ENCODE measurements at places on chromosomes 6 and 20.

GRCh38 chr20:53760025-53760441, 166.4 kb upstream of the ZNF217 start:
- DNase-seq = no peak

DNA sequence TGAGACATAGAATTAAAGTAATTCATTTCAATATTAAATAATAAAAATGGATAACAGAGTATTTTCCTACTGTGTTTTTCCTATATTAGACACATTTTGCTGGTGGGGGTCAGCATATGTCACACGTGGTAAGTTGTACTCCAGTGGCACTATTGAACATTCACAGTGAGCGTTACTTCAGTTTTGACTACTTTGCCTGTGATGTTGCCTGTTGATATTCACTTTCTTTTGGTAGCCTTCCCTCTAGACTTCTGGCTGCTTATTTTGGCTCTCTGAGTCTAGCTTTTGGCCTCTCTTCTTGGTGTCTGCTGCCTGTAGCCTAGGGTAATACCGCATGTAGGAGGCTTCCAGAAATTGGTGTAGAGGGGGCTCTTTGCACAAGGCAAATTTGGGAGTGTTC, 64.4 kb upstream of the TFB1M start:
- no peak for DNase-seq

GRCh38 chr20:51021067-51022025, 1.6 kb downstream of the KCNG1 start:
- no peak for DNase-seq

DNA sequence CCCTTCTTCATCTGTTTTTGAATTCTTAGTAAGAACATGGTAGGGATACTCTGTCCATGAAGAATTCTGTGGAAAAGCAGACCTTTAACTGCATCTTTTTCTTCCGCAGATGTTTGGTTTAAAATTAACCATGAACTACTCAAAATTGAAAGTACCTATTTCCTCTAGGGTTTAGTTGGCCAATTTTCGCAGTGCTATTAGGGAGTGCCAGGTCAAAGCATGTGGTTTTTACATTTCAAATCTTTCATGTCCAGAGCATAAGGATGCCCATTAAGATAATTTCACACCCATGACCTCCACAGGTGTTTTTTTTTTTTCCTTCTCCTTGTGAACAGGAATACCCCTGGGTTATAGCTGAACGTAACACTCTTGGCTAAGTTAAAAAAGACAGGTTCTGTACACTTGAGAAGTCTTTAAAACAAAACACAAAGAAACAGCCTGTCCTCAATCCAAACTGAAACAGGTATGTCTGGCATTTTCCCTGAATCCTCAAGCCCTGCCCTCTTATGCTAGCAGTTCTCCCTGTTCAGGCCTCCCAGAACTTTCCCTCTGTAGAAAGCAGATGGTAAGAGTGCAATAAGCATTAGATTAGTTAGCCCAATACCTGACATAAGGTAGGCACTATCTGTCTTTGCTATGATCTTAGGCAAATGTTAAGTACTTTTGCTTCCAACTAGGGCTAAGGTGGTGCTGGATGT, 67.1 kb downstream of the ELOVL5 start:
- DNase-seq = no peak

- no peak for DNase-seq
Measured at GRCh38 chr6:20658516-20658915, 124.3 kb downstream of the CDKAL1 start.

GRCh38 chr6:163956571-163957407, 542.3 kb downstream of the QKI start:
- peak; percentile 83 for DNase-seq

DNA sequence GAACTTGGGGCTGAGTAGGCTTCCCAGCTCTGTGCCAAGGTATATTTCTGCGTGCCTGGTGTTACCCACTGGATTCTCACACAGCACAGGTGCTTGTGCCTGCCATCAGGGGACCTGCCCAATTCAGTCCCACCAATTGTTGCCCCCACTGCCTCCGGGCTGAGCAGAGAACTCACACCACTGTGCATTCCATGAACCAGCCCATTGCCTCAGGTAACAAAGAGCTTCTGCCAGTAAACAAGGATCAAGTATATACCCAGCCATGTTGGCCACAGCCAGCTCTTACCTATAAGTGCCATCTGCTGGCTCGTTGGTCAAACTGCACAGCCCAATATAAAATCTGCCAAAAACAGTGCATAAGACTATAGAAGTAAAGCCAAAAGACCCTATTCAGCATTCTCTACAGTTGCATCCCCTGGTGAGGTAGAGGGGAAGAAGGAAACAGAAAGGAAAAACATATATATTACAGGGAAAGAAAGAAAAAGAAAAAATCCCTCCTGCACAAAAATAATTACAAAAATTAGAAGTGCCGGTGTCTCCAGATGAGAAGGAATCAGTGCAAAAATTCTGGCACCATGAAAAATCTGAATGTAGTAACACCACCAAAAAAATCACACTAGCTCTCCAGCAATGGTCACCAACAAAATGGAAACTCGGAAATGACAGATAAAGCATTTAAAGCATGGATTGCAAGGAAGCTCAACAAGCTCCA, 241.4 kb downstream of the IBTK start:
- DNase-seq = peak; percentile 17

DNA sequence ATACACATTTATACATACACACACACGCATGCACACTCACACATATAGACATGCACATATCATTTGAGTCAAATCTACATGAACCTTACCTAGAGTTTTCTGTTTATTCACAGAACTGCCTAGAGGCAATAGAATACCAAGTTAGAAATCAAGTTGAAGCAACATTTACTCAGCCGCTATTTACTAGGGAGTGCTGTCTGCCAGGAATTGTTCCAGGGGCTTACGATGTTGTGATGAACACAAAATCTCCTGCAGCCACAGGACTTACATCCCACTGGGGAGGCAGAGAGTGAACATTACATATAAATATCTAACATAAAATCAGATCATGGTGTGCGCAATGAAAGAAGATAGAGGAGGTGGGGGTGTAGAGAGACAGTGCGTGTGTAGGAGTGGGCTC, 80.4 kb downstream of the GCLC start:
- DNase-seq = no peak

- no peak for DNase-seq
Measured at GRCh38 chr20:63308218-63308911, 15.4 kb downstream of the COL20A1 start.

DNA sequence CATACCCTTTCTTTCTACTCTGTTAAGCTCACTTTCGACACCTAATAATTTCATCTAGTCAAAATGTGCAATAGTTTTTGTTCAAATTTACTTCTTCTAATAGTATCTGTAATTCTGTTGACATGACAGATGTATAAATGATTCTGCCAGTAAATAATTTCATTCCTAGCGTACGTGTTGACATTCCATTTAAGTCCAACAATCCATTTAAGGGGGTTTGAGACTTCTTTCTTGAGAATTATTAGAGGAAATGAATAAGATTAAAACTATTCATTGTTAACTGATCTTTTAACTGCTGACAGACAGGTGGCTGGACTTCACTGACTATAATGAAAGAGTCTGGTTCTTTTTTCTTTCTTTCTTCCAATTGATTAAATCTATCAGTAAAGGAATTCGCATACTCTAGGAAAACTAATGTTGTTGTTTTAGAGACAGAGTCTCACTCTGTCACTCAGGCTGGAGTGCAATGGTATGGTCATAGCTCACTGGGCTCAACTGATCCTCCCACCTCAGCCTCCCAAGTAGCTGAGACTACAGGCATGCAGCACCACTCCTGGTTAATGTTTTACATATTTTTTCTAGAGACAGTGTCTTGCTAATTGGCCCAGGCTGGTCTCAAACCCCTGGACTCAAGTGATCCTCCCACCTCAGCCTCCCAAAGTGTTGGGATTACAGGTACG, 55.9 kb downstream of the MAP3K5 start:
- DNase-seq = no peak

GRCh38 chr20:46199198-46199597, 81.1 kb downstream of the CD40 start:
- peak; percentile 86 for DNase-seq

- DNase-seq = no peak
Measured at GRCh38 chr6:133606852-133607251, 282.1 kb upstream of the TCF21 start.

DNA sequence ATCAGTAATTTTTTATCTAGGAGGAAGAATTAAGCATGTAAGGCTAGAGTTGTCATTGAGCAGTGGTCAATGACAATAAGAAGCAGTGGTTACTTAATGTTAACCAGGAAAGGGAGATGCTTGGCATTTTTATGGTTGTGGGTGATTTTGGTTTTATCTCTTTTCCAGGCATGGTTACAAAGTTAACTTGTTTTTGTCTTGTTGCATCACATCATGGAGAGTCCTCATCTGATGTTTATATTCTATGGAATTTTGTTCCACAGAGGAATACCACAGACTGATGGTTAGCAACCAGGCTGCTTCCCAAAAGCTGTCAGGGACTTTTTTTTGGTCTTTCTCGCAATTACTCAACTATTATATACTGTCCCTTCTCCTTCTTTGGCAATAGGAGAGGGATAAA, 32.7 kb downstream of the OPRM1 start:
- no peak for DNase-seq

GRCh38 chr6:160207618-160208017, 51.0 kb downstream of the SLC22A2 start:
- no peak for DNase-seq

DNA sequence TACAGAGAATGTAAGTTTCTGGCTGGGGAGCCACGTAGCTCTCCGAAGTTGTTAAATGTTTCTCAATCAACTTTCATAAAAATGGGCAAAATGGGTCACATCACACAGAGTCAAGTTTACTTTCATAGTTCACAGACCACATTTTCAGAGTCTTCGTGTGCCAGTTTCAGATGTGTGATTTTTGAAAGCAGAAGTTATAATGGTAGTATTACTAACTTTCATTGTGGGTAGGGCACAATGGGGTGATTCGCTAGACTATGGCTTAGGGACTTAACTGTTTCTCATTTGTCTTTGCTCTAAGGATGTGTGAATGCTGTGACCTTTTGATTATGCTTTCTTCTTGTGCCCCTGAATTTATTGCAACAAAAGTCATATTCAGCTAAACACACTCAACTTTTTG, 109.0 kb upstream of the SUPT3H start:
- no peak for DNase-seq

DNA sequence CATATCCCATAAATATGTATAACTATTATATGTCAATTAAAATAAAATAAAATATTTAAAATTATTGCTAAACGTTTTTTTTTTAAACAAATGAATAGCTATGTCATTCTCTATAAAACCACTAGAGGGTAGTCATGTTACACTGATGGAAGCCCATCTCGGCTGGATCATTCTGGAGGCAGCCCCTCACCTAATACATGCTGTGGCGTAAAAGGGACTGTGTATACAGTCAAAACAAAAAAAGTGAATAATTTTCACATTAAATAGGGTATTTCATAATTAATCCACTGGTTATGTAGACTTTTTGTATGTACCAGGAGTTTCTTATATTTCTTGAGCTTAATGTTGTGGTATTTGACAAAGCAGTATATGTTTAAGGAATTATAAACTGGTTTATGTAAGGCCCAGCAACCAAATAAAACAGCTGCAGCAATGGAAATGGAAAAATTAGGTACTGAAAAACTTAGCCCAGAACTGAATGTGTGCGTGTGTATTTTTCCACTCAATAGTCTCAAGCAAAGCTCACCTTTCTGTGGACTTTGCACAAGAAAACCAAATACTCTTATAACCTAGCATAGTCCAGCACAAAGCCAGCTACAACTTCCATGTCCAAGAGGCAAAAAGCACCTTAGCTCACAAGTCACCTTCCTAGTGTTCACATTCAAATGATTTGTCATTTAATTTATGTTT, 81.7 kb downstream of the COL9A1 start:
- no peak for DNase-seq

- no peak for DNase-seq
Measured at GRCh38 chr6:13677878-13678254, 33.8 kb downstream of the RANBP9 start.

GRCh38 chr6:5274231-5274630, 12.9 kb downstream of the FARS2 start:
- DNase-seq = no peak

DNA sequence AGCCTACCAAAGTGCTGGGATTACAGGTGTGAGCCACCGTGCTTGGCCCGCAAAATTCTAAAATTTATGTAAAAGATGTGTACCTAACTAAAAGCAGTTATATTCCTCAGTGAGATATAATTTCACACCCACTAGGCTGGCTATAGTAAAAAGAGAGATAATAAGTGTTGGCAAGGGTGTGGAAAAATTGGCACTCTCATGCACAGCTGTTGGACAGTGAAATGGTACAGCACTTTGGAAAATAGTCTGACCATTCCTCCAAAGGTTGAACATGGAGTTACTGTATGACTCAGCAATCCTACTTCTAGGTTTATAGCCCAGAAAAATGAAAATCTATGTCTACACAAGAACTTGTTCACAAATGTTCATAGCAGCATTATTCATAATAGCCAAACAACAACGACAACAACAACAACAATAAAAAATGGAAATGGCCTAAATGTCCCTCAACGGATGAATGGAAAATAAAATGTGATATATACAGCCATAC, 13.9 kb downstream of the C6orf15 start:
- no peak for DNase-seq

DNA sequence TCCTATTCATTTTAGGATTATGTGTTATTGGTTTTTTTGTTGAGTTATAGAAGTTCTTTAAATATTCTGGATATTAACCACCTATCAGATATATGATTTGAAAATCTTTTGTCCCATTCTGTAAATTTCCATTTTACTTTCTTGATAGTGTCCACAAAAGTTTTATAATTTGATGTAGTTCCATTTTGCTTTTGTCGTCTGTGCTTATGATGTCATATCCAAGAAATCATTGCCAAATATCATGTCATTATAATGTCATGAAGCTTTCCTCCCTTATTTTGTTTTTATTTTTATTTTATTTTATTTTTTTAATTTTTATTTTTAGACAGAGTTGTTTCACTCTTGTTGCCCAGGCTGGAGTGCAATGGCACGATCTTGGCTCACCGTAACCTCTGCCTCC, 21.0 kb upstream of the NANP start:
- no peak for DNase-seq

DNA sequence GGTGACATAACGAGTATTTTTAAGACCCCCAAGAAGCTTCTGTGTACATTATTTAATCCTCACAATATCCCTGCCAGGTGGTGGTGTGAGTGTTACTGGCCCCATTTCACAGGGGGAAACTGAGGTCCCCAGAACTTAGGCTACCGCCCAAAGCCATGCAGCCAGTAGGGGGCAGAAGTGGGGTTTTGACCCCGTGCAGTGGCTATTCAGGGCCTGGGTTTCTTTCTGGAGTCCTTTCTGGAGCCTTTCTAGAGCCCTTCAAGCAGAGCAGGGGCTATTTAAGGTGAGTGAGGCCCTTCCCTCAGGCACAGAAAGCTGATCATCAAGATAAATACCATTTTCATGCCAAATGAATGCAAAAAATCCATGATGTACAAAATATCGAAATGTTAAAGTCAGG, 59.0 kb downstream of the CTCFL start:
- DNase-seq = no peak

DNA sequence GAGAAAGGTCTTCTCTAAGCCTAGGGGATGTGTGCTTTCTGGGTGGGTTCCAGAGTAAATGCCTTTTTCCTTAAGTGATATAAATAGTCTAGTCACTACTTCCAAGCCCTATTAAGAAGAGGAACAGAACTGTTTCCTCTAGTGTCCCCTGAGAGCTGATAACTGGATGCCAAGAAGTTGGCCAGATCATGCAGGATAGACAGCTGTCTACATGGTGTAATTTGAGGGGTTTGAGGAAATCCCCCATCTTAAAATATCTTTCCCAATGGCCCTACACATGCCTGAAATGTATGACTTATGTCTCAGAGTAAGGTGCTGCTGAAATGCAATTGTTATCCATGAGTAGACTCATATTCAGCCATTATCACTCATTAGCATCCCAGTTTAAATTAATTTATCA, 20.2 kb upstream of the PIM1 start:
- no peak for DNase-seq

- DNase-seq = no peak
Measured at GRCh38 chr20:49669601-49670189, 44.0 kb downstream of the B4GALT5 start.

Data from WTC11 (cell line).